Effector memory CD4-positive, alpha-beta T cell (primary cell): ENCODE measurements at places on chromosomes 1 and 21.

DNA sequence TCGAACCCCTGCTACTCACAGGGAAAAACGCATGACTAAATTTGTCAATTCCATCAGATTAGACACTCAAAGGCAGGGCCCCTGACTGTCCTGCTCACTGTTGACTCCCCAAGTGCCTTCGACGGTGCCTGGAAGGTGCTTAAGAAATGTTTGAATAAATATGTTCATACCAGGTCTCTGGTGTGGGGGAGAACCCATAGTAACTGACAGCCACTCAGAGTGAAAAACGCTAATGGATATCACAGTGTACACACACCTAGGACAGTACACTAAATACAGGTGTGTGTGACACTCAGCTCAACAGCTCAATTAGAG is 39.7 kb upstream of the WASF2 start:
- no peak for DNase-seq

GRCh38 chr1:217776693-217777092 is 145.5 kb downstream of the SPATA17 start:
- no peak for DNase-seq

DNA sequence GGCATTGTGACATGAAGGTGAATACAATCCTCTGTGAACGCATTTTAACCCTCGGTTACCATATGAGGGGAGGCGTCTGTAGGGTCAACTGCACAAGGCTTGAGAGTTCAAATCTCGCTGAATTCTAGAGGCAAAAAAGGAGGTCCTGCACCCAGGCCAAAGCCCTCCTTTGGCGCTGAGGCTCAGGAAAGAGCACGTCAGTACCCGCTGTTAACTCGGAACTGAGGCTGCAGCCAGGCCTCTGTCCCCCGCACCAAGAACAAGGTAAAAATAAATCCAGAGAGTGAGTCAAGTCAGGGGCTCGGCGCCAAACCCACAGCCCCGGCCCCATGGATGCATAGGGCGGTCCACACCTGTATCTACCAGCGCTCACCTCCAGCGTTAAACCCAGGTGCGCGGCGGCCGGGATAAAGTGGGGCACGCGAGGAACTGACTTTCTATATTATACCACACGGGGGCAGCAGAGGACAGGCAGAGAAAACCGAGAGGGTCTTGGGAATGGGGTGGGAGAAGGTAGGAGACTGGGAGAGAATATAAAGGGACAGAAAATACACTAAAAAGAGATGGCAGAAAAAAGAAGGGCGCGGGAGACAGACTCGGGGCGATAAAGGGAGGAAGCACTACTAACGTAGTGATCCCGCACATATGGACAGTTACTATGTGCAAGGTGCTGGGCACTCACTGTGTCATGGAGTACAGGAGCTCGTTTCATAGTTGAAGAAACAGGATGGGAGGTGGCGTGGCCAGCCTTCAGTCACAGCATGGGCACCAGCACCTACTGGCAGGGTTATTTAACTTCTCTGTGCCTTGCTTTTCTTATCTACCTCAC is 54.9 kb downstream of the DMRTA2 start:
- peak; percentile 20 for DNase-seq

- no peak for DNase-seq
Measured at GRCh38 chr1:61227857-61228550, 145.6 kb downstream of the NFIA start.

- no peak for DNase-seq
Measured at GRCh38 chr1:237235091-237235490, 193.1 kb downstream of the RYR2 start.

DNA sequence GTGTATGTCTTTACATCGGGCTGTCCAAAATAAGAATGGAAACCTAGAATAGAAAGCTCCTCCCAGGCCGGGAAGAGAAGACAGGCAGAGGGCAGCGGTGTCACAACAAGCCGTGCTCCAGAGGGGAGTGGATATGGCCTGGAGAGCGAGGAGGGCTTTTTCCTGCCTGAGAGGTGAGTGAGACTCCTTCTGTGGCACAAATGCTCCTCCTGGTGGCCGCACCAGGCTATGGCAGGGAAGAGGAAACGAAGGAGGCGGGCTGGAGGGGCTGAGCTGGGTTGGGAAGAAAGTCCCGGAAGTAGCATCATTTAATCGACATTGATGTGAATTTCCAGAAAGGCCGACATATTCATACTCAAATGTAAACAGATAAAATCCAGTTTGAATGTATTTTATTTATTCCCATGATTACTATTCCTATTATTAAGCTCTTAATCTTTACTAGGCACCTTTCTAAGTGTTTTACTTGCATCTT is 54.7 kb downstream of the MEF2D start:
- DNase-seq: peak; percentile 63

- no peak for DNase-seq
Measured at GRCh38 chr1:76955652-76956051, 88.4 kb downstream of the ST6GALNAC5 start.

GRCh38 chr1:41842326-41842725 is 76.4 kb downstream of the HIVEP3 start:
- no peak for DNase-seq

DNA sequence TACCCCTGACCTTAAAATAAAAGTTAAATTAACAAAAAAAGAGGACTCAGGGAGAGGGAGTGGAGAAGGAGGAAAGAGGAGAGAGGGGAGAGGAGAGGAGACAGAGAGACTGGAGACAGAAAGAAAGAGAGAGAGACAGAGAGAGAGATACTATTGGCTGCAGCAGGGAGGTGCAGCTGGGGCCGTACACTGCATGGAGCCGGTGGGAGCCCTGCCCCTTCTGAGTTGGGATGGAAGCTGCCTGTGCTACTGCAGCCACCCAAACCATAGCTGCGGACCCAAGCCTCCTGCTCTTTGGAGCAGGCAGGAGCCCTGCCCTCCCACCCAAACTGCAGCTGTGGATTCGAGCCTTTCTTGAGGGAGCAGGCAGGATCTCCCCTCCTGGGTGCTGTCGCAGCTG is 32.7 kb upstream of the HP1BP3 start:
- DNase-seq: no peak

- no peak for DNase-seq
Measured at GRCh38 chr1:169120066-169120465, 13.6 kb downstream of the ATP1B1 start.

DNA sequence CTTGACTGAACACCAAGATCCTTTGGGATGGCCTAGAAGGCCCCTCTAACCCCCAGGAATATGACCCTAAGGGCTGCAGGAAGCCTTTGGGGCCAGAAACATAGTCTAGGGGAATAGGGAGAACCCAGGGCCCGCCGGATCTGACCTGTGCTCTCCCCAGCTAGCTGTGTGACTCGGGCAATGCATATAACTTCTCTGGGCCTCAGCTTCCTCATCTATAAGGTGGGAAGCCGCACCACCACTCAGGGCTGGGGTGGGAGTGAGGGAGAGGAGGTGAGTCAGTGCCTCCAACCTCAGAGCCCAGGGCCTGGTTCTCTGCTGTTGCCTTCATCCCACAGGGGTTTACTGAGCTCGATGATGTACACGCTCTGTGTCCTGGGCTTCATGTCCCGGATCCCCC is 434.4 kb downstream of the PTPRU start:
- DNase-seq: no peak

DNA sequence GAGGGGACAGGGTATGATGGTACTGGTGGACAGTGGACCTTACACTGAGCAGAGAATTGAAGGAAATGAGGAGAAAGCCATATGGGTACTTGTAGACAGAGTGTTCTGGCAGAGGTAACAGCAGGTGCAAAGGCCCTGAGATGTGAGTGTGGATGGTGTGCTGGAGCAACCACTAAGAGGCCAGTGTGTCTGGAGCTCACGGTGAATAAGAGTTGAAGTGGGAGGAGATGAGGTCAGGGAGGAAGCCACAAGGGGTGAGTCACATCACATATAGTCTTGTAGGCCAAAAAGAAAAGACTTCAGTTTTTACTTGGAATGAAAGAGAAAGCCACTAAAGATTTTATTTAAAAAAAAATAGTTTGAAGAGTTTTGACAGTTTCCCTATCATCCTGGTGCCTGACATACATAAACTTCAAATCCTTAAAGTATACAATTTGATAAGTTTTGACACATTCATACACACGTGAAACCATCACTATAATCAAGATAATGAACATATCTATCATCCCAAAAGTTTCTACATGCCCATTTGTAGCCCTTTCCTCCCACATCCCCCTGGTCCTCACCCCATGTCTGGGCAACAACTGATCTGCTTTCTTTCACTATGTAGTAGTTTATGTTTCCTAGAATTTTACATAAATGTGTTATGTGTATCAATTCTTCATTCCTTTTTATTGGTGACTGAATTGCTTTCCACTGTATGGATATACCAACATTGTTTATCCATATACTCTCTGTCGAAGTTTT is 148.4 kb downstream of the GPATCH2 start:
- no peak for DNase-seq

DNA sequence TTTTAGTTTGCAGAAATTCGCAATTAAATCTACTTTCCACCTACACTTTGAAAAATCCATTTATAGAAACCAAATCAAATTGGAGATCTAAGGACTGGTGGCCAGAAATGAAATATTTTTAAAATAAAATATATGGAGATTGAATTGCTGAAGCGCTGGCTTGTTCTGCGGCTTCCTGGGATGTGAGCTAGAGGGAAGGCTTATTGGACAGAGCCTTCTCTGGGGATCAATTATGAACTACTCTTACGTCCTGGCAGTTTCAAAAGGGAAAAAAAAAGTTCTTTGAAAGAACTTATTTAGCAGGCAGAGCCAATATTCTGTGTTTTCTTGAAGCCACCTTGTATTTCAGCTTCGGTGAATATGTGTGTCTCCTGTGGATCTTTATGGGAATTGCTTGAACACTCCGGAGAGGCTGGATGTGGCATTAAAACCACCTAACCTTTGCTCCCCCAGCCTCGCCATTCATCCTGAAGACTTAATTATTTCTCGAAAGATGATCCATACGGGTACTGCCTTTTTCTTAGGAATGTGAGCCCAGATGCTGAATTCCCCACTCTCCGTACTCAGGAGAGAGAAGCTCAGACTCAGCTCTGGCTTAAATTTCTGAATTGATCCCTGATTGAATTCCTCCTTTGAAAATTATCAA is 478.9 kb upstream of the VAMP3 start:
- DNase-seq: no peak

DNA sequence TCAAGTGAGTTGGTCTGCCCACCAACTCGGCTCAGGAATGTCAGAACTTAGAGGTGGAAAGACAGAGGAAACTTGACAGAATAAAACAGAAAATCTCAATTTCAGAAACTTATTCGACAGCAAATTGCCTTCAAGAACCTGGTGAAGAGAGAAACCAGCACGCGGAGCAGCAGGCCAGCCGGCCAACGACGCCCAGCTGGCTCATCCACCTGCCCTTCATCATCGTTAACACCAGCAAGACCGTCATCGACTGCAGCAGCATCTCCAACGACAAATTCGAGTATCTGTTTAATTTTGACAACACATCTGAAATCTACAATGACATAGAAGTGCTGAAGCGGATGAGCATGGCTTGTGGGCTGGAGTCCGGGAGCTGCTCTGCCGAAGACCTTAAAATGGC is 350.8 kb upstream of the CAMK1G start:
- DNase-seq: no peak

DNA sequence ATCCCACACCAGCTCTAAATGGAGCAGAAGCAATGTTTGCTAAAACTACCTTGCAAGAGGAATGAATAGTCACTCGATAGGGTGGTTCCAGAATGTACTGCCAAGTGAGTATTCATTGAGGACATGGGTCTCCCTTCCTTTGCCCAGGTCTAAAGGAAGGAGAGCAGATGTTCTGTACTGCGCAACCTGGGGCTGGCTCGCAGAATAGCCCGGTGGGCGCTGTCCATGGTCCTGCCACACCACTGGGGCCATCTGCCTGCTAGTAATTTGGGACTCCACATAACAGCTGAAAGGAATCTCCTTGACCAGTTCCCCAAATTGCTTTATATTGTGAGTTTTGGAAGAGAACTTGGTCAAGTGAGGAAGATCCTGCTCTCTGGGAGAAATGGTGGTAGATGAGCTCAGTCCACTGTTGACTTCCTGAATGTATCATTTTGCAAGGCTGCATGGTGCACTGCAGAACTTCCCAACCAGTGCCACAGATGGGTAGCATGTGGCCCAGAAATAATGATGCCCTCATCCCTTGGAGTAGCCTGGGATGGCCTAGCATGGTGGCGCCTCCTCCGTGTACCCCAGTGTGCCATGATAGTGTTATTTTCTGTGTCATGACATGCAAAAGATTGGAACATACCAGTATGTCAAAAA is 5.7 kb downstream of the SLC6A17 start:
- DNase-seq: no peak

- no peak for DNase-seq
Measured at GRCh38 chr1:63797056-63797726, 23.4 kb downstream of the ROR1 start.

GRCh38 chr1:51044834-51045233 is 57.2 kb upstream of the C1orf185 start:
- DNase-seq: no peak

DNA sequence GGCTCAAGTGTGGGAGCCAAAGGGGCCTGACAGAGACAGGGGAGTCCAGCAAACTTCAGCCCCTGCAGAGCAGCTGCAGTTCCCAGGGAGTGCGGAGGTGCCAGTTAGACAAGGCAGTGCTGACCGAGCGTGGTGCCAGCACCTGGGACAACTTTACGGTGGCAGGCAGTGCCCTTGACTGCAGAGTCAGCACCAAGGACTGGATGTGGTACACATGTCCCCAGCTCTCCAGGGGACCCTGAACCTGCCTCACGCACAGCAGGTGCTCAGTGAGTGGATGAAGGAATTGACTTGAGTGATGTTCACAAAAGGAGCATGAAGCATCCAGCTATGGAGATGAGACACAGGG is 296.5 kb downstream of the SIPA1L2 start:
- no peak for DNase-seq

DNA sequence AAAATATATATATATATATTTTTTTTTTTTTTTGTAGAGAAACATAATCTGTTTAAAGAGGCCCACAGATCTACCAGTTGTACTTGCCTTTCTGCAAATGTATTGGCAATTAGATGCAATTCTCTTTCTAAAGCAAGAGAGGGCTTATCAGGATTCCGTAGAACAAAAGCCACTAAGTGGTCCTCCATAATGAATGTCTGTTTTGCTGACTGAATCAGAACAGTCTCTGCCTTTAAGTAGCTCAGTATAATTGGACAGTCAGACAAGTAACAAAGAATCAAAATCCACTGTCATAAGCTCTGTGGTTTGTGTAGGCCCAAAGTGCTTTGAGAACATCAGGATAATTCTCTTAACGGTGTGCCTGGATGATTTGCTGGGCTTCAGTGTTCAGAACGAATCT is 17.3 kb downstream of the SARS1 start:
- no peak for DNase-seq

GRCh38 chr1:48387409-48387808 is 84.6 kb downstream of the SPATA6 start:
- no peak for DNase-seq

GRCh38 chr1:157842939-157843338 is 1.3 kb upstream of the CD5L start:
- DNase-seq: no peak

DNA sequence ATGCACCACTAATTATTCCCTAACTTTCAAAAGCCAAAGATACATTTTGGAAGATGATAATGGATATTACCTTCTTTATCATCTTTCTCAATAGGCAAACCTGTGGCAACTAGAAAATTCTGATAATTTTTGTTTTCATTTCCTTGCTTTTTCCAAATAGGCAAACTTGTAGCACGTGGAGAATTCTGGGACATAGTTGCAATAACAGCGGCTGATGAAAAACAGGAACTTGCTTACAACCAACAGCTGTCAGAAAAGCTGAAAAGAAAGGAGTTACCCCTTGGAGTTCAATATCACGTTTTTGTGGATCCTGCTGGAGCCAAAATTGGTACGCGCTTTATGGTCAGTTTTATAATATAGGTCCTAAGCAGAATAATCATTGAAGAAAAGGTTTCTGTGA is 1.5 kb downstream of the FPGT start:
- DNase-seq: no peak
